ENCODE measurements at places on chromosomes 16 and 17.

GRCh38 chr16:53511084-53511402, 8.0 kb upstream of the AKTIP start:
- DNase-seq = no peak

DNA sequence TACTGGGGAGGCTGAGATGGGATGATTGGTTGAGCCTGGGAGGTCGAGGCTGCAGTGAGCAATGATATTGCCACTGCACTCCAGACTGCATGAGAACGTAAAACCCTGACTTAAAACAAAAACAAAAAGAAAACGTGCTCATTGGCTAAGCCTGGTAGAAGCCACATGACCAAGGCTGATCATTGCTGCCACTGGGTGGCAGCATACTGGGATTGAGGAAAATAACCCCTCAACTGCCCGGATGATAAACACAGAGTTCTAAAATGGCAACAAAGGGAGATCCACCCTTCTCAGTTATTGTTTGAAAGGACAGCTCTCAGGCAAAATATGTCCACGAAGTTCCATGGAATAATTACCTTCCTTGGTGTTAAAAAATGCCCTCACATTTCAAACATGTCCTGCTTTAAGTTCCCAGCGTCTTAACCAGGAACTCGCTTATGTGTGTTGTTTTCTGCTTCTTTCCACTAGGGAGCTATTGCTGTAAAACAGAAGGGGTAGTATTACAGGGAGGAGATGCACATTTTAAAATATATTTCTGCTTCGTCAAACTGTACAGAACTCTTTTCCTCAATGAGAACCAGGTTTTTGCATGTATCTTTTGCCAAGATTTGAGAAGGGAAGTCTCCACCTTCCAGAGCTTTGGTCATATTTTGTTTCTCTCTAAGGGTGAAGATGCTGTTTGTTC, 675.3 kb downstream of the MAF start:
- peak; percentile 46 for DNase-seq

- DNase-seq = peak; percentile 61
These were observed 13.0 kb downstream of the SARM1 start for GRCh38 chr17:28384281-28385036.

GRCh38 chr16:88320947-88321634, 61.7 kb upstream of the ZNF469 start:
- DNase-seq = peak; percentile 4

GRCh38 chr17:77266891-77267341, 126.1 kb downstream of the SEC14L1 start:
- no peak for DNase-seq
